Stimulated activated CD4-positive, alpha-beta T cell treated with anti-CD3 and anti-CD28 coated beads, Interleukin-4, amount 100 ng/mL, for 4 hours (primary cell): ENCODE measurements at places on chromosomes 2 and 18.

DNA sequence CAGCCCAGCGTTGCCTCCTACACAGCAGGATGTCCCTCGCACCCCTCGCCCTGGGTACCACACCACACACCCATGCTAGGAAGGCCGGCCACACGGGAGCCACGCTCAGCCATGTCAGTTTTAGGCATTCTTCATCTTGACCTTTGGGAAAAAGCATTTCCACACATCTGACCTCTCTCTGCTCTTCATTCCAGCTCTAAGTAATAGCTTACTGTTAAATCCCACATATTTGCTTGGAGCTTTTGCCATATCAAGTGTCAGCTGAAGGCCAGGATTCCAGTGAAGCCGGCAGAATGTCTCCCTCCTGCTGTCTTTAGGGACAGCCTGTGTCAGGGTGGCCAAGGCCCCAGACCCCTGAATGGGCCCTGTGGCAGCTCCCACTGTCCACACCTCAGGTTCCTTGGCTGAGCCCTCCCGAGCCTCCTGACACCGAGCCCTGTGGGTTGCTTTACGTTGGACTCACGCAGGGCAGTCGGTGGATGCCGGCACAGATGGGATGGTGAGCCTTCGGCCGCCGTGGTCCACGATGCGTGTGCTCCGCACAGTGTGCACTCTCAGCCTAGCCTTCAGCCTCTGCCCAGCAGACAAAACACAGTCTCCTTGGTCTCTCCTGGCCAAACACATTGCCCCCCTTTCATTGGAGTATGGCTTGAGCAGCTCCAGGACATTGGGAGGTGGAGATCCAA, 202.0 kb downstream of the SEPTIN10 start:
- no peak for DNase-seq

GRCh38 chr2:14577843-14578242, 54.7 kb upstream of the LRATD1 start:
- DNase-seq: no peak

GRCh38 chr2:139170406-139170805, 390.2 kb upstream of the NXPH2 start:
- no peak for DNase-seq

GRCh38 chr2:44480068-44480467, 118.3 kb downstream of the CAMKMT start:
- no peak for DNase-seq

DNA sequence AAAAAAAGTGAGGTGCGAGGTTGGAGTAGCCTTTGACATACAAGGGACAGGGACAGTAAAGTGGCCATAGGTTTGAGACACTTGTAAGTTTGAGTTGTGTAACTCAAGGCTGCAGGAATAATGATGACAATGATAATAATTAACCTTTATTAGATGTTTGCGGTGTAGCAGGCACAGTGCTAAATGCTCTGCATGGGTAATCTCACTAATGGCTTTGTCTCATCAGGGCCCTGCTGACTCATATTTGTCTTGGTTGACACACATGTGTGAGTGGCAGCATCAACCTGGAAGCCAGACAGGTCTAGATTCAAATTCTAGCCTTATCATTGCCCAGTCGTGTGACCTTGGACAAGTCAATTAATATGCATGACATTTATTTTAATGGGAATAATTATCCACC, 126.2 kb downstream of the FSHR start:
- no peak for DNase-seq

GRCh38 chr2:156448766-156449165, 12.6 kb downstream of the GPD2 start:
- no peak for DNase-seq

GRCh38 chr2:207766697-207767460, 2.8 kb downstream of the FZD5 start:
- DNase-seq: no peak

DNA sequence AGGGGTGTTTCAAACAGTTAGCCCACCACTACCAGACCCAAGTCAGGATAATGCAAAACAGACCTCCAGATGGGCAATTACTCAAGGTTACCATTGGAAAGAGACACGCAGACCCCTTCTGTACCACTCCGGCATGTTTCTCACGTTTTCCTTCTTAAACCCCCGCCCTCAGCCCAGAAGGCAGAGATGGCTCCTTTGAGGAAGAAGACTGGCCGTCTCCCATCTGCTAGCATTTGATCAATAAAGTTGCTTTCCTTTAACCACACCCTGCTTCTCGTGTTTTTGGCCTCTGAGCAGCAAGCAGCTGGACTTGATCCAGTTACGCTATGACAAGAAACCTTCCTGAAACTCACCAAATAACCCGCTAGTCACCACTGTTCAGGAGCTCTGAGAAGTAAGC, 1012.4 kb upstream of the GYPC start:
- no peak for DNase-seq

DNA sequence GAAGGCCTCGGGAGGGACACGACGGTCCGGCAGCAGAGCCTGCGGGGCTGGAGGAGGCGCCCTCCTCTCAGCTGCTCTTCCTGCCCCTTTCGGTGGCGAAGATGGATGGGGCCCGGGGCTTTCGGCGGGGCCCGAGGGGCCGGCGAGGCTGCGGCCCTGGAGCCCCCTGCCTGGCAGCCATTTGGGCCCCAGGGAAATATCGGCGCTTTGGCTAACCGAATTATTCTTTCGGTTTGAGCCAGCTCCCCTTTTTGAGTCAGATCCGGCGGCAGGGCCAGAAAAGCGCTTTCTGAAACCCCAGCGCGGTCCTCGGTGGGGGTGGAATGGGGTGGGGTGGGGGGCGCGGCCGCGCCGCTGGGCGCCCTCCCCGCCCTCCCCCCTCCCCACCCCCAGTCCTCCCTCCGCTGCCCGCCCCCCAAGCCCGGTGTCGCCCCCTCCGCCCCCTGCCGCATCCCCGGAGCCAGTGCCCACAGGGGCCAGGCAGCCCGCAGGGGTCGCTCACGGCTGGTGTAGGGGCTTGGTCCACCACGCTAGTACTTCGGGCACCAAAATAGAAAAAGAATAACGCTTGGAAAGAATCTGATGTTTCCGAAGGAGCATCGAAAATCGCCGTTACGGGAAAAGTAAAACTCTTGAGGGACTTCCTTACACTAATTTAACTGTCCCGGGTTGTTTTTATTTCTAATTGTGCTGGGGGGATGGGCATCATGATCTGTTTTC, 9.1 kb upstream of the ARID5A start:
- peak; percentile 63 for DNase-seq
